CD8-positive, alpha-beta memory T cell (primary cell): ENCODE measurements at places on chromosomes 1 and 21. TPM values are rescaled to one million over a fixed set of nuclear protein-coding genes. Genes with fewer than 3 reads are reported as not detected.

- no peak overlapping the region for H3K27ac ChIP-seq
- H3K36me3 ChIP-seq = no peaks in the 10 kb centered on the region
- H3K4me1 ChIP-seq = no peaks in the 10 kb centered on the region
- H3K4me3 ChIP-seq = no peak overlapping the region
- no peaks in the 10 kb centered on the region for H3K27me3 ChIP-seq
- DNase-seq = no peak
Measured at GRCh38 chr1:233654658-233655280, 40.9 kb downstream of the KCNK1 start.

DNA sequence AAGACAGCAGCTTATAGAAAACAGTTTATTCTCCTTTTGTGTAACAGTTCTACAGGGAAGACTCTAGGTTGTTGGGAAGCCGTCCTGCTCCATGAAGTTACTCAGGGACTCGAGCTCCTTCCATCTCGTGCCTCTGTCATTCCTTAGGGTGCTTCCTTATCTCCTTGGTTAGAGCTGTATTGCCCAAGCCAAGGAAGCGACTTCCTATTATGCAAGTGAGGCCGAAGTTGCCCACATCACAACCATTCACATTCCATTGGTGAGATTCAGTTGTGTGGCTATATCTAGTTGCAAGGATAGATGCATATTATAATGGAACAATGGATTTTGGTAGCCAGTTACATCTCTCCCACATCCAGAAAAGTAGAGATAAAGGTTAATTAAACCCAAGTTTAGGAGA lies 9.0 kb downstream of the GSTM5 start:
- H3K4me1 ChIP-seq = no peaks in the 10 kb centered on the region
- DNase-seq = no peak
- no peaks in the 10 kb centered on the region for H3K36me3 ChIP-seq
- H3K27ac ChIP-seq = no peak overlapping the region
- no peak overlapping the region for H3K4me3 ChIP-seq

DNA sequence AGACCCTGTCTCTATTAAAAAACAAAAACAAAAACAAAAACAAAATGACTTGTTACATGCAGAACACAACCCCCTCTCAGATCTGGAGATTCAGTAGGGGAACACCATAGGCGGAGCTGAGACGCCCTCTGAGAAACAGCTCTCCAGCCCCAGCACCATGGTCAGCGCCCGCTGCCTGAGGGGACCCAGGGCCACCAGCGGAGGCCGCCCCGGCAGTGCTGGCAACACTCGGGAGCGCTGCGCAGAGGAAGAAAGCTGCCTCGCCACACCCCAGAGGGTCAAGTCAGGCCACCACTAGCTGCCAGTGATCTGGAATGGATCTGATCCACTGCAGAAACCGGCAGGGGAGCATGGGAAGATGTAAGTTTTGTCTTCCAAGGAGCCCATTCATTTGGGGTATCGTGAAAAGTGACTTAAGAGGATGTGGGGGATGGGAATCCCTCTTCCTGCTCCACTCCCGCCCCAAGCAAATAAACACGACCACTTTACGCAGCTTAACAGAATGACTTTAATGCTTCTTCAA lies 3.1 kb downstream of the ACTA1 start:
- DNase-seq = no peak
- no peak overlapping the region for H3K27ac ChIP-seq
- H3K27me3 ChIP-seq = peaks cover 50% of the 10 kb centered on the region
- H3K4me1 ChIP-seq = peaks cover 13% of the 10 kb centered on the region
- peak overlapping the region; percentile 0 for H3K4me3 ChIP-seq
- no peaks in the 10 kb centered on the region for H3K36me3 ChIP-seq

- no peak for DNase-seq
- no peaks in the 10 kb centered on the region for H3K36me3 ChIP-seq
- H3K4me3 ChIP-seq = no peak overlapping the region
- no peak overlapping the region for H3K27ac ChIP-seq
- H3K4me1 ChIP-seq = peaks cover 16% of the 10 kb centered on the region
Measured at GRCh38 chr1:180854456-180854855, 58.2 kb upstream of the KIAA1614 start.

DNA sequence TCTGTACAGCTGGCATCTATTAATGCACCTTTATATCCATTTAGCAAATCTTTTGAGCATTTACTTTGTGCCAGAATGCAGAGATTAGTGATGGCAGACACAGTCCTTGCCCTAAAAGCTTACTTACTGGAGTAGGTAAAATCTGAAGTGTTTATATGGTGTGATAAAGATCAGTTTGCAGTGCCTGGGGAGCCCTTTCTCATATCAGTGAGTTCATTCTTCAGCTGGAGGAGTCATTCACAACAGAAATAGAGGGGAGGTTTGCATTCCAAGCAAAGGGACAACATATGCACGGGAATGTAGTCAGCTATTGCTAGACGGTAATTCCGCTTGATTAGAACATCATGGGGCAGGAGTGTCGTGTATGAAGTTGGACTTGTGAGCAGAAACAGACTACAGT lies 8.4 kb downstream of the SLC35F3 start:
- H3K36me3 ChIP-seq = no peaks in the 10 kb centered on the region
- no peaks in the 10 kb centered on the region for H3K4me1 ChIP-seq
- H3K27me3 ChIP-seq = no peaks in the 10 kb centered on the region
- DNase-seq = no peak

DNA sequence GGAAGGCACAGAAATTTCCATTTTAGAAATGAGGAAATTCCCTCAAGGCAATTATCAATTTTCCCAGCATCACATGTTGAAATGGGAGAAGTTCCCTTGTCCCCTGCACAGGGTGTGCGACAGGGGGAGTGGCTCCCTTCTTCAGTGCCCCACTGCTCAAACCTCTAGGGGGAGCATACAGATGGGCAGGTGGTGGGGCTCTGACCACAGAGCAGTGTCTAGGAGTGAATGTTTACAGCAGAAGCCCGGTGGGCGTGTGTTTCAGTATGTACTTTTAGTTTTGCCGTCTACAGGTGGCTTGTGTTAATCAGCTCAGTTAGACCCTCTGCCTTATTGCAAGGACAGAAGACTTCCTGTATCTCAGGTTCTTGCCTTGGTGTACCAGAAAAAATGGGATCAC lies 493.7 kb upstream of the PLXNA2 start:
- no peak overlapping the region for H3K4me3 ChIP-seq
- no peaks in the 10 kb centered on the region for H3K4me1 ChIP-seq
- H3K36me3 ChIP-seq = no peaks in the 10 kb centered on the region
- H3K27ac ChIP-seq = no peak overlapping the region

- no peaks in the 10 kb centered on the region for H3K4me1 ChIP-seq
- no peak overlapping the region for H3K27ac ChIP-seq
- H3K4me3 ChIP-seq = no peak overlapping the region
- no peaks in the 10 kb centered on the region for H3K27me3 ChIP-seq
- no peaks in the 10 kb centered on the region for H3K36me3 ChIP-seq
Measured at GRCh38 chr21:43346551-43346950, 80.4 kb downstream of the SIK1 start.

DNA sequence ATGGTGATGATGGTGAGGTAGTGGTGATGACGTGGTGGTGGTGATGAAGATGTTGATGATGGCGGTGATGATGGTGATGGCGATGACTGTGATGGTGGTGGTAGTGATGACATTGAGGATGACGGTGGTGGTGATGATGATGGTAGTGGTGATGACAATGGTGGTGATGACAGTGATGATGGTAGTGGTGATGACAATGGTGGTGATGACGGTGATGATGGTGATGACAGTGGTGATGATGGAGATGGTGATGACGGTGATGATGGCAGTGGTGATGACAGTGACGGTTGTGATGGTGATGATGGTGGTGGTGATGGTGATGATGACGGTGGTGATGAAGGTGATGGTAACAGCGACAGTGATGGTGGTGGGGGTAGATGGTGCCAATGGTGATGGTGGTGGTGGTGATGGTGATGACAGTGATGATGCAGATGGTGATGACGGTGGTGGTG lies 39.4 kb downstream of the FAAP20 start:
- DNase-seq = no peak
- H3K36me3 ChIP-seq = peaks cover 5% of the 10 kb centered on the region
- no peak overlapping the region for H3K27ac ChIP-seq
- no peaks in the 10 kb centered on the region for H3K27me3 ChIP-seq
- no peaks in the 10 kb centered on the region for H3K4me1 ChIP-seq
- no peak overlapping the region for H3K4me3 ChIP-seq

Gene POGK
- total RNA-seq = 76.0 TPM

Gene ZBTB40
- total RNA-seq = 30.0 TPM

Gene KCNJ9
- 0.04 TPM for total RNA-seq

Gene PWP2
- total RNA-seq = 15.5 TPM

Gene XCL1
- 242 TPM for total RNA-seq

Gene CNR2
- total RNA-seq = 0.18 TPM

Gene LCE1A
- total RNA-seq = not detected

Gene CFAP107
- total RNA-seq = not detected

Gene COL9A2
- total RNA-seq = 5.5 TPM

Gene SELENON
- total RNA-seq = 10.6 TPM

Gene NCF2
- total RNA-seq = 4.6 TPM

Gene CD5L
- not detected for total RNA-seq
